ENCODE measurements at places on chromosomes 1 and 21. TPM values are rescaled to one million over a fixed set of nuclear protein-coding genes. Genes with fewer than 3 reads are reported as not detected.

MR1 gene
- 54.4 TPM for total RNA-seq

BSDC1 gene
- 59.6 TPM for total RNA-seq

CBR3 gene
- total RNA-seq = 1.8 TPM

GJA8 gene
- total RNA-seq = not detected

NLRP3 gene
- total RNA-seq = 1.9 TPM

MEGF6 gene
- total RNA-seq = 22.2 TPM

GRCh38 chr21:39150877-39151276 is 32.4 kb downstream of the PSMG1 start:
- DNase-seq = no peak

- DNase-seq = no peak
These were observed 69.6 kb downstream of the DHRS3 start for GRCh38 chr1:12548279-12548972.

- no peak for DNase-seq
These were observed 44.7 kb downstream of the XCL2 start for GRCh38 chr1:168498956-168499687.

GRCh38 chr1:209685821-209686220 is 10.6 kb downstream of the G0S2 start:
- no peak for DNase-seq

DNA sequence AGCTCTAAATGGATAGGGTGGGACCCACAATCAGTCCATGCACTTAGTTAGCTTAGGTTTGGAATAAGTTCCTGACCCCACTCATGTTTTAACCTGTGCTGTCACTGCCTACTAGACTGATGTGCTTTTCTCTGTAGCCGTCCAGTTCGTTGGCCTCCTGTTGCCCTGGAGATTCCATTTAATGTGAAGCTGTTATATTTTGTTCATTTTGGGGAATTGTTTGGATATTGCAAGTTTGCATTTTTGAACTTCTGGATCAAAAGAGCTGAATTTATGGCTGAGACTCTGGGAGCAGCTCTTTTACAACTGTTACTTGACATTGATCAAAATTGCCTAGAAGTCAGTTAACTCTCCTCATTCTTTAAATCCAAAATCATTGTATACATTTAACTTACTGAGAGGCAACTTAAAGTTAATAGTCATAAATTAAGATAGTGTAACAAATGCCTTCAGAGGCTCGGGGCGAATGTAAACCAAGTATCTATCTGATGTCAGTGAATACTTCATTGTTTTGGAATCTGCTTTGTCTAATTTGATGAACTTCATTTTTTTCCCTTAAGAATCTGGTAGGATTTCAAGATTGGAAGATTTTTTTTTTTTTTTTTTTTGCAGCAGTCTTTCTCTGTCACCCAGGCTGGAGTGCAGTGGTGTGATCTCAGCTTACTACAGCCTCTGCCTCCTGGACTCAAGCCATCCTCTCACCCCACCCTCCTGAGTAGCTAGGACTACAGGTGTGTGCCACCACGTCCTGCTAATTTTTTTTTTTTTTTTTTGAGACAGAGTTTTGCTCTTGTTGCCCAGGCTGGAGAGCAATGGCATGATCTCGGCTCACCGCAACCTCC is 38.1 kb downstream of the MIGA1 start:
- no peak for DNase-seq

GRCh38 chr1:10192263-10192662 is 18.1 kb upstream of the KIF1B start:
- DNase-seq = no peak

DNA sequence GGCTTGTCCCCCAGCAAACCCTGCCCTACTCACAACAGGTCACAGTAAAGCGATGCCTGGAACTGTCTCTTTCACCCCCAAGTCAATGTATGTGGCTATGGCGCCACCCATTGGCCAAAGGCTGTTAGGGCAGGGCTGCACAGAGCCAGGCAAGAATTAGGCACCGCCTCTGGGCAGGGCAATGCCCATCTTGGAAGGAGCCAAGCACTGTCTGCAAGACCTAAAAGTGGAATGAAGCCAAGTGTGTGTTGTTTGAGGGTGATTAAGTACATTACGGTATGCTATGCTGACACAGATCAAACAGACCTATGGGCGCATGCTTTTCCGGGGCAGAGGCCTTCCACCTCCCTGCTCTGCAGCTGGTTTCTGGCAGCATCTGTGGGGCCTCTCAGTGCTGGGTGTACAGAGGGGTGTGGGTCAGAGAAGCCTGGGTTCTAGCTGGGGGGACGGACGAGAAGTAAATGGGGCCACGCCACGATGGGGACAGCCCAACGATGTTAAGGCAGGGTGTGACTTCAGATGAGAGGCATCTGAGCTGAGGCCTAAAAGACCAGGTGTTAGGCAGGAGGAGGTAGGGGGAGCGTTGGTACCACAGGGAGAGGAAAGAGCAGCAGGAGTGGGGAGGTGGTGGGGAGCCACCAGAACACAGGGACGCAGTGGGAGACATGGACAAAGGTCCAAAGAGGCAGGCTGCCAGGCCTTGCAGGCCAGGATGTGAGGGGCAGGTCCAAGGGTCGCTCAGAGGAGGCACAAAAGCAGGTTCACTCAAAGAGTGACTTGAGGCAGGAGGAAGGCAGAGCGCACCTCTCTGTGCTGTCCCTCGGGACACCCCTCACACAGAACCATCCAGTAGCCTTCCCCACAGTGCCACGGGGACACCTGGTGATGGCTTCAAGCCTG is 49.8 kb downstream of the ACOT7 start:
- peak; percentile 84 for DNase-seq

DNA sequence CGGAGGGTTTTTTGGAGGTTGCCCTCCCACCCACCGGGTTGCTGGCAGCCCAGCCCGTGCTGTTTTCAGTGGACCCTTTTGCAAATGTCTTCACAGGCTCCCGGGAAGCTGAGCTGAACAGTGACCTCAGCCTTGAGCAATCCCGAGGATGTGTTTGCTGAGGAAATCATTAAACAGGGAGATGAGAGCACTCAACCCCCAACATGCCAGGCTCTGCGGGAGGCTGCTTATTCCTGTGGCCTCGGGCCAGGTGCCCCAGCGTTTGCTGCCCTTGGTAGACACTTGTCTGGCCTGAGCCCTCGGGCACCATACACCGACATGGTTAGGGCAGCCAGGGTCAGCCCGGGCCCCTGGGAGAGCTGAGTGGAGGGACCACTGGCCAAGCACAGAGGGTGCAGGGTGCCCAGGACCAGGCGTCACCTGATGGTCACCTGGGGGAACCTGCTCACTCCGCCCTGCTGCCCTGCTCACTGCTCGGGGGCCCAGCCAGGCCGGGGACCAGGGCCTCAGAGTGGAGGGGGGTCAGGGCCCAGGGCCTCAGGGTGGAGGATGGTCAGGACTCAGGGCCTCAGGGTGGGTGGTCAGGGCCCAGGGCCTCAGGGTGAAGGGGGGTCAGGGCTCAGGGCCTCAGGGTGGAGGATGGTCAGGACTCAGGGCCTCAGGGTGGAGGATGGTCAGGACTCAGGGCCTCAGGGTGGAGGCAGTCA is 42.5 kb upstream of the POFUT2 start:
- DNase-seq = no peak

- DNase-seq = no peak
These were observed 289.1 kb upstream of the PLD5 start for GRCh38 chr1:242813490-242814091.

GRCh38 chr21:35743571-35743970 is 316.8 kb downstream of the SETD4 start:
- no peak for DNase-seq

GRCh38 chr1:24888971-24889676 is 41.0 kb downstream of the RUNX3 start:
- no peak for DNase-seq

DNA sequence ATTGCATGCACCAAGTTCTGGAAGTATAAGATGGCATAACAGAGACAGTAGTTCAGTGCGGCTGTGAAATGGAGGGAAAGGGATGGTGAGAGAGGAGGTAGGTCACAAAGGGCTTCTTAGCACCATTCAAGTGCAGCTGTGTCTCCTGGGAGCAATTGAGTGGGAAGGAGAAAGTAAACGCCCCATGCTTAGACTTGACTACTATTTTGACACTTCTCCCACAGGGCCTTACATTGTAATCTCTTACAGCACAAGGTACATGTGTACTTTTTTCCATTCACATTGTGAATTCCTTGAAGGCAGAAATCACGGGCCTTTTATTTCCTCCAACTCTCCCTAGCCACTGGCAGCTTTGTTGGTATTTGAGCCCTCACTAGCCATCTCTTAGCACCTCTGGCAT is 239.6 kb upstream of the FOXD3 start:
- DNase-seq = no peak

DNA sequence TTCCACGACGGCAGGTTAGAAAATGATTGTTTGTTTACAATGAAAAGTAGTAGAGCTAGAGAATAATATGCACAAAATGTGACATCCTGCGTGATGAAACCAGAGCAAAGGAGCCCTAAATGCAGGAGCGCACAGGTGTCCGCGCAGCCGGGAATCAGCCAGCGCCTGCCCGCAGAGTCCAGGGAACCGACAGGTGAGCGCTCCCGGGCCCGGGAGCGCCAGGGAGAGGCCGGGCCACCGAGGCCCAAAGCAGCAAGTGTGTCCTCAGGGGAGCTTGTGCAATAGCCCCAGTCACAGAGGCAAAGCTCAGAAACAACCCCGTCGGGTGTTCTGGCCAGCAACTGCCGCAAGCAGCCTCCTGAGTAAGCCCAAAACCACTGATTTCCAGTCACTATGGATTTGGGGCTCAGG is 789 bp upstream of the GALE start:
- no peak for DNase-seq

GRCh38 chr1:66927528-66927927 is 2.7 kb downstream of the MIER1 start:
- DNase-seq = no peak

DNA sequence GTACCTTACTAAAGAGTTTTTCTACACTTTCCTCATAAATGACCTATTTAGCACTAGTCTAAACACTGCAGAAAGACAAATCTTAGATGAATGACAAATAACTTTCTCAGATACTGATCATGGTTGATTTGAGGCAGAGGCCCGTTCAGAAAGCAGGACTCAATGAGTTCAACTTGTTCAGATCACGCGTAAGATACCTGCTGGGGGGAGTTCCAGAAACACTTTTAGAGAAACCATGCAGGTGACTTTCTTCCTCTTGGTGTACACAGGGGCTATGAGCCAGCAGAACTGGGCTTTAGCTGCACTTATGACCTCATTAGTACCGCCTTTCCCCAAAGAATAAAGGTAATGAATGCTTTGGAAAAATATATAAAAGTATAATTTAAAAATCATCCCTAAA is 38.8 kb upstream of the TTC39A start:
- no peak for DNase-seq
